Neuronal stem cell (in vitro differentiated cells): ENCODE measurements at places on chromosomes 7 and 10.

GRCh38 chr7:99559175-99559915, 903 bp downstream of the ZNF655 start:
- H3K4me3 ChIP-seq, result peak overlapping the region; percentile 99
- no peaks in the 10 kb centered on the region for H3K27me3 ChIP-seq
- no peak for DNase-seq
- peak overlapping the region; percentile 75 for H3K27ac ChIP-seq

DNA sequence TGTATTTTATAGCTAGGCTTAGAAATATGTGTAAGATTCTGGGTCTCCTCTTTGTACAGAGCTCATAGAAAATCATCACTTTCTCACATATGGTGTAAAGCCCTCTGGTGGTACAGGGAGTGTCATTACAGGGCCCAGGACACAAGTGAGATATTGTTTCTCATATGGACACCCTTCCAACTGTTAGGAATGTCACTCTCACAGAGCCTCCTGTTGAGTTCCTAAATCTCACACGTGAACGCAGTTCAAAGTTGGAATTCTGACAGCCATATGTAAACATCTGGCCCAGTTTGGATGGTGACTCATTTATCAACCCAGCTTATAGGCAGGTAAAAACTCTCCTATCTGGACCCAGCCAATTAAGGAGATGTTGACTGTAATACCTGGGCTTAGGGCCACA, 35.4 kb upstream of the ZNF107 start:
- no peaks in the 10 kb centered on the region for H3K36me3 ChIP-seq
- DNase-seq, result no peak
- H3K27ac ChIP-seq, result no peak overlapping the region
- no peaks in the 10 kb centered on the region for H3K4me1 ChIP-seq
- H3K27me3 ChIP-seq, result no peaks in the 10 kb centered on the region
- no peak overlapping the region for H3K4me3 ChIP-seq

GRCh38 chr7:151813445-151813844, 63.5 kb downstream of the PRKAG2 start:
- DNase-seq, result no peak
- H3K4me1 ChIP-seq, result peaks cover 12% of the 10 kb centered on the region
- H3K27me3 ChIP-seq, result no peaks in the 10 kb centered on the region
- no peak overlapping the region for H3K27ac ChIP-seq
- no peak overlapping the region for H3K4me3 ChIP-seq

- no peaks in the 10 kb centered on the region for H3K27me3 ChIP-seq
- DNase-seq, result no peak
- H3K4me3 ChIP-seq, result no peak overlapping the region
- H3K4me1 ChIP-seq, result no peaks in the 10 kb centered on the region
Observed at GRCh38 chr10:28139138-28139537, 140.3 kb upstream of the ODAD2 start.

DNA sequence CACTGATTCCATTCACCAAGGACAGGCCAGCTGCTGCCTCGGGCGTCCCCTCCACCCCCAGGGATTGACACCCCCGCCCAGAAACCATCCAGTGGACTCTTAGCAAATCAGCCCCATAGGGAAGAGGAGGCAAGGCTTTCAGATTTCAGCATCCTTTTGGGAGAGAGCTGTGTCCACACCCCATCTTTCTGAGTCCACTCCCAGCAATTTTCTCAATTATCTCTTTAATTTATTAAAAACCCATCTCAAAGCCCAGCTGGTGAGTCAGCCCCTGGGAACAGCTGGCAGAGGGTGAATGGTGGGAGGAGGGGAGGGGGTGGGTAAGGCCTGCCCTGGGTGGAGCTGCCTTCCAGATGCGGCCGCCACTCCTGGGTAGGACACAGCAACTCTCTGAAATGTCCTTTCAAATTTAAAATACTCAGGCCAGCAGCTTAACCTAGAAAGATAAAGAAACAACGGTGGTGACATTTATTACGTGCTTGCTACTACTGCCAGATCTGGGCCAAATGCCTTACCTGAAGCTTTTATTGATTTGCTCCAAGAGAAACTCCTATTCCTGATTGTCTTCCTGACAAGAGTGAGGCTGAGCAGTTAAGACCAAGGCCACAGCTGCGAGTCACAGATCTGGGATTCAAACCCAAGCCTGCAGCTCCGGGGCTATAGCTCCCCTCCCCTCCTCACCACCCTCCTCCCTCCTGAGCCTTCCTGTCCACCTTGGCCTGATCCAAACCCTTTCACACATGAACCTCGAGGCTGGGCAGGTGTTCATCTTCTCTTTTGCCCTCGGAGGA, 120.4 kb downstream of the RGS10 start:
- H3K27ac ChIP-seq, result no peak overlapping the region
- H3K27me3 ChIP-seq, result no peaks in the 10 kb centered on the region
- peaks cover 8% of the 10 kb centered on the region for H3K36me3 ChIP-seq
- H3K4me3 ChIP-seq, result no peak overlapping the region

- DNase-seq, result no peak
- H3K4me1 ChIP-seq, result peaks cover 3% of the 10 kb centered on the region
- H3K36me3 ChIP-seq, result no peaks in the 10 kb centered on the region
- peaks cover 3% of the 10 kb centered on the region for H3K27me3 ChIP-seq
Observed at GRCh38 chr10:117920956-117921355, 125.8 kb downstream of the RAB11FIP2 start.

- H3K36me3 ChIP-seq, result peaks cover 4% of the 10 kb centered on the region
- peaks cover 2% of the 10 kb centered on the region for H3K4me1 ChIP-seq
- no peaks in the 10 kb centered on the region for H3K27me3 ChIP-seq
- H3K27ac ChIP-seq, result no peak overlapping the region
- H3K4me3 ChIP-seq, result no peak overlapping the region
- peak; percentile 30 for DNase-seq
Observed at GRCh38 chr10:103053659-103054581, 135.8 kb downstream of the CNNM2 start.

- no peak overlapping the region for H3K27ac ChIP-seq
- H3K4me3 ChIP-seq, result no peak overlapping the region
- no peaks in the 10 kb centered on the region for H3K4me1 ChIP-seq
- no peaks in the 10 kb centered on the region for H3K36me3 ChIP-seq
- H3K27me3 ChIP-seq, result no peaks in the 10 kb centered on the region
Observed at GRCh38 chr7:137366995-137367394, 23.5 kb upstream of the PTN start.

GRCh38 chr7:22371878-22372277, 14.9 kb upstream of the RAPGEF5 start:
- H3K36me3 ChIP-seq, result no peaks in the 10 kb centered on the region
- no peak overlapping the region for H3K27ac ChIP-seq
- no peak overlapping the region for H3K4me3 ChIP-seq
- no peak for DNase-seq
- no peaks in the 10 kb centered on the region for H3K27me3 ChIP-seq
- no peaks in the 10 kb centered on the region for H3K4me1 ChIP-seq

GRCh38 chr10:72695496-72695895, 3.6 kb downstream of the MCU start:
- no peak overlapping the region for H3K27ac ChIP-seq
- DNase-seq, result no peak
- peaks cover 2% of the 10 kb centered on the region for H3K4me1 ChIP-seq
- H3K27me3 ChIP-seq, result peaks cover 2% of the 10 kb centered on the region
- H3K4me3 ChIP-seq, result no peak overlapping the region

DNA sequence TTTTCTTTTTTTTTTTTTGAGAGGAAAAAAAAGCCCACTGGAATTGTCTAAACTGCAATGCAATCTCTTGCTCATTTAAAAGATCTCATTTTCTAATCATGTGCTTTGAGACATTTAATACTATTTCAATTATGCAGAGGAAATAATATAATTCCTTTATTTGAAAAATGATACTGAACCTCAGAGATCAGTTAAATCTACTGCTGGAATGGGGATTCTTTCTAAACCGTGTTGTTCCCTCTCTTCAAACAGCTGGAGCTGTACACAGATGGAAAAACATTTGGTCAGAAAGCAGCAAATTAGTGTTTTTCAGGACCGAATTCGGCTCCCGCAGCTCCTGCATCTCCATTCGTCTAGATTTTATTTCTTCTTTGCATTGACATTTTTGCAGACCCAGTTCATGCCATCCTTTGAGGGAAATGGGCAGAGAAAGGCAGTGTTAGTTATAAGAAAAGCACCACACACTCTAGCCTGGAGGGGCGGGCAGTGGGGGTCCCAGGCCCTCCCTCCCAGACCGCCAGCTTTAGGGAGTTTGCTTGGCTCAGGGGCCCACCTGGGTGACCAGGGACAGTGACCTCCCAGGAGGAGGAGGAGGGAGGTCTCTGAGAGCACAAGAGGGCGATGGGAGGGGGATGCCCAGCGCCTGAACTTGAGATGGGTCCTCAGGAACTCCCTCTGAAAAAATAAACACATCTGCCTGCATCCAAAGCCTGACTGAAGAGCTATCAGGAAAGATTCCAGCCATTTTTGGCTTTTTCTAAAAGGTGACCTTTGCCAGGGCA, 32.4 kb downstream of the TRIM8 start:
- peaks cover 55% of the 10 kb centered on the region for H3K4me1 ChIP-seq
- no peak for DNase-seq
- H3K27me3 ChIP-seq, result no peaks in the 10 kb centered on the region
- no peak overlapping the region for H3K27ac ChIP-seq
- no peak overlapping the region for H3K4me3 ChIP-seq
- peaks cover 8% of the 10 kb centered on the region for H3K36me3 ChIP-seq

DNA sequence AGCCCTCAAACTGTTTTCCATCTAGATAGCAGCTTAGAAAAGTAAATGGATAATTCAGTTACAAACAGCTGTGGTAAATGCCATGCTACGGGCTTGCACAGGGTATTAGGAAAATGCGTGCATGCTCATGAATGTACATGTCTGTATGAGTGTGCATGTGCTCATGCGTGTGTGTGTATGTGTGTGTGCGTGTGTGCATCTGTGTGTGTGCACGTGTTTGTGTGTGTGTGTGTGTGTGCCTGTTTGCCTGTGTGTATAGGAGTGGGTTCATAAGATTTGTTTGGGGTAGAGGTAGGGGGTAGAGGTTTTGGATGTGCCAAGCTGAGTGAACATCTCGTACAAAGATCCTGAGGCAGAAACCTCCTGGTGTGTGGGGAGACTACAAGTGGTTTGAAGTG, 52.9 kb downstream of the AOAH start:
- DNase-seq, result no peak
- no peaks in the 10 kb centered on the region for H3K4me1 ChIP-seq
- H3K27me3 ChIP-seq, result no peaks in the 10 kb centered on the region
- no peak overlapping the region for H3K4me3 ChIP-seq

DNA sequence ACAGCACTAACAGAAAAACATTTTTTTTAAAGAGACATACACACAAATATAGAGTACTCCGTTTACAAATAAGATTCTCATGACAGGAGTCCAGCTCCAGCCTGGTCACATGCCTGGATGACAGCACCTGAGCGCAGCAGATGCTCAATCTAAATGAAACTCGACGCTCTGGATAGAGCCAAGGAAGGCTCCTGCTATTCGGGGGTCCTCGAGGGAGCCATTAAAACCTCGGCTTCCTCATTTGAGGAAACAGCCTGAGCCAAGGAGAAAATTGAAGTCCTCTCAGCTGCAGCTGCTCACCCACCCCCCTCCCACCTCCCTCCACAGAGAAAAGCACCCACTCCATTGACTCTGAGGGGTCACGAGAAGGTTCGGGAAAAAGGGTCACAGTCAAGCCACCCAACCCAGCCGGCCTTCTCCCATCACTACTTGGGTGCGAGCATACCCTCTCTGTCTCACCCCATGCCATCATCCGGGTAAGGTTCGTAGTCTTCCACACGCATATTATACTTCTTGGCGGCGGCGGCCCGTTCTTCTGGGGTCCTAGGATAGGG, 673 bp downstream of the NDUFB8 start:
- no peak for DNase-seq
- H3K4me1 ChIP-seq, result peaks cover 4% of the 10 kb centered on the region
- no peak overlapping the region for H3K27ac ChIP-seq
- H3K36me3 ChIP-seq, result peaks cover 46% of the 10 kb centered on the region

DNA sequence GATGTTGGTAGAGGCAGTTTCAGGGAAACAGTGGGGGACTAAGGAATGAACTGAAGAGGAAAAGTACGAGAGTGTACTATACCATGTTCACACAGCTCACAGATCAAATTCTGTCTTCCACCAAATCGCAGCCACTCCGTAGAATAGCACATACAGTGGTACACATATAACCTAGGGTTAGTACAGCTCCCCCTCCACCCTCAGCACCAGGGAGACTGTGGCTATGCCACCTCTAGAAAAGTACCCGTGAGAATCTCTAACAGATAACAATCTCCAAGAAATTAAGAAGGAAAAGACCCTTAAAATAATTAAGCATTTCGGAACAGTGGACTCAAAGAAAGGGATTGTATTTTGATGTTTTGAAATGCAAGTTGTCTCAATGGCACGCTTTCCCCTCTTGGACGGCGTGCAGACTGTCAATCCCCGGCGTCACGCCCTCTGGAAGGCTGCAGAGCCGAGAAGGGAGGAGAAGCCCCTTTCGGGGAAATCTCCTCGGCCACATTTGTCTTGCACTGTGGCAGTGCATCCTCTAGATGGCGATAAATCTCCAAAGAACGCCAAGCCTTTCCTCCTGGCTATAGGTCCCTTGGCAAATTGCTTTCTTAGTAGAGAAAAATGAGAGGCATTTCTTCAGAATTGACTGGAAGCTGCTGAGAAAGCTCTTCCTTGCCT, 345.0 kb downstream of the REEP3 start:
- no peak overlapping the region for H3K4me3 ChIP-seq
- peak; percentile 75 for DNase-seq
- no peaks in the 10 kb centered on the region for H3K4me1 ChIP-seq
- H3K27ac ChIP-seq, result no peak overlapping the region

DNA sequence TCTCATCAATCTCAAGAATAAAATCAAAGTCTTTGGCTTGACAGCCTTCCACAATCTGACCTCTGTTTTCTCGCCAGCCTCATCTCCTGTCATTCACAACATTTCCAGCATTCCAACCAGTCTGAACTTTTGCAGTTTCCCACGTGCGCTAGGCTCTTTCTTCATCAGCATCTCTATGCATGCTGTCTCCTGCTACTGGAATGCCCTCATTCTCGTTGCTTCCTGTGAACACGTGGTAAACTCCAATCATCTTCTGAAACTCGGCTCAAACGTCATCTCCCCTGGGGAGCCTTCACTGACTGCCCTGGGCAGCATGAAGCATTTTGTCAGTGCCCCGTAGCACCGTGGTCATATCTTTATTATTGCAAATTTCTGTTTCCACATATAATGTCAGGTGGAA, 12.2 kb upstream of the RSBN1L start:
- no peaks in the 10 kb centered on the region for H3K27me3 ChIP-seq
- H3K4me3 ChIP-seq, result no peak overlapping the region
- DNase-seq, result no peak
- peaks cover 8% of the 10 kb centered on the region for H3K36me3 ChIP-seq
- H3K27ac ChIP-seq, result no peak overlapping the region
- H3K4me1 ChIP-seq, result peaks cover 4% of the 10 kb centered on the region

DNA sequence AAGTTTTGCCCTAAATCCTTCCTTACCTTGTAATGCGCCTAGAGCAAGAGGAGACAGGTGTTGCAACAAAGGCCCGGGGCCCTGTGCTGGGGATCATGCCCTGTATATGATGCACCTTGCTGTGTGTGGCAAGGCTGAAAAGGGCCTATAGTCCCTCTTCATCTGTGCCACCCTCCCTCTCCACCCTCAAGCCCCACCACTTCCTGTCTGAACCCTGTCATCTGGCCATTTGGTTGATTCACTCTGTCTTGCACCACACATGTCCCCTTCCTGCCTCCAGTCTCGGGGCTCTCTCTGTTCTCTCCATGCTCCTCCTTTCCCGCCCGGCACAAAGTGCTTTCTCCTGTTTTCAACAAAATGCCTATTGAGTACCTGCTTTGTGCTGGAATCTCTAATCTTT, 11.5 kb upstream of the MALSU1 start:
- H3K4me3 ChIP-seq, result no peak overlapping the region
- H3K27ac ChIP-seq, result no peak overlapping the region
- DNase-seq, result no peak
- no peaks in the 10 kb centered on the region for H3K4me1 ChIP-seq
